ENCODE measurements at places on chromosomes 6 and 20. TPM values are rescaled to one million over a fixed set of nuclear protein-coding genes. Genes with fewer than 3 reads are reported as not detected.

DNA sequence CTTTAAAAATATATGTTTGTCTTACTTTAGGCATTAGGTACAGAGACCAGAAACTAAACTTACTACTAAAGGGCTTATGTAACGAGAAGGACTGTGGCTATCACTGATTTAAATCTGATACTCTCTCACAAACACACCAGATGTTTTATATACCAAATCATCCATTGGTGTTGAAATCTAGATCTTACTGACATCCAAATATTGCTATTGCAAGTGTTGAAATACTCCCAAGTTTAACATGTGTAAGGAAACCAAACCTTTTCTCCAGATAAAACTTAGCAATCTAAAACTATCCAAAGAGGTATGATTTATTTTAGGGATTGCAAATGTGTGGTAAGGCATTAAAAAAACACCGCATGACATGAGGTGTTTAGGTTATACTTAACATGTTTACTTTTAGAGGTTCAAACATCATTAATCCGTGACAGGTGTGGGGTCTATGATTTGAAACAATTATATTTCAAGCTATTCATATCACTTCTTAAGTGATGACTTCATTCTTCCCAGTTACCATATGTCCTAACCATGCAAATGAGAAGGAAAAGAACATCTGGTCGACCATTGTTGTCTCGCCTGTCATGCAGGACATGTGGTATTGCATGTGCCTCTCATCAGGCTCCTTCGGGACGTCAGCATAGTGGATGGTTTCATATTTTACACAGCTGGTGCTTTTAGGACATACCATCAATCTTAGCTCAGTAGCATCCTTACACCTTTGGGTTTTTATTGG lies 168.3 kb upstream of the SPACA1 start:
- no peak for DNase-seq

GRCh38 chr6:79446006-79446405 lies 91.2 kb downstream of the LCA5 start:
- no peak for DNase-seq

DNA sequence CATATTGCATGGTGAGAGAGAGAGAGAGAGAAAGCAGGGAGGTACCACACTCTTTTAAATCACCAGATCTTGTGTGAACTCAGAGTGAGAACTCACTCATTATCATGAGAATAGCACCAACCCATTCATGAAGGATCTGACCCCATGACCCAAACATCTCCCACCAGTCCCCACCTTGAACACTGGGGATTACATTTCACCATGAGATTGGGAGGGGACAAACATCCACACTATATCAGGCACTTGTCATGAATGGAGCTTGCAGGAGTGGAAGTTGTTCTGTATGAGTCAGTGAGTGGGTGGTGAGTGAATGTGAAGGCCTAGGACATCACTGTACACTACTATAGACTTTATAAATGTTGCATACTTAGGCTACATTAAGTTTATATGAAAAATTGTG lies 47.7 kb upstream of the RNF182 start:
- no peak for DNase-seq

DNA sequence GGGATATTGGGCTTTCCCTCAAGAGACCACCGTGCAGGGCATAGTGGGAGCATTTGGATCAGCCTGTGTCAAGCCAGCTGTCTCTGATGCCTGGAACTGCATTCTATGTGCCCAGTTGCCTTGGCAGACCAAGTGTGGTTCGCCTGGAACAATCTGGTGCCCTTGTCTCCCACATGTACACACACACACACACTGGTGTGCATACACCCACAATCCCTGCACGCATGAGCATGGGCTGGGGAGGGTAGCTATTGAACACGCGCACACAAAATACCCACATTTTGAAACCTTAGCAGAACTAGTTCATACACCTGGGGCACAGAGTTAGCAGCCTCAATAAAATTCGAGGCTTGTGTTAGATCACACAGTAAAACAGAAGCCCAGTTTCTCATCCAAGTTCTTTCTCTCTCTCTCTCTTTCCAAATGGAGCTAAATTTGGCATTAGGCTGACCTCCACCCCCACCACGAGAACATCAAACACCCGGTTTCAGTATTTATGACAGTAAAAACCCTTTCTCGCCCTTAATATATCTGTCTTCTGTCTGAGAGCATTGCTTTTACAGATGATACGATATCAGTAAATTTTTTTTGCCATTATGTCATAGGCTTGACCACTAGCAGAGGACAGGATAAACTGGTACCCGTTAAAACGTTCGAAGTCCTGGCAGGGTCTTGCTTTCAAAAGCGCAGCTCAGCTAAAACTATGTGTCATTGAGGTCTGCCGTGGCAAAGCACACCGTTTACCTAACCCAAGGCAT lies 18.2 kb upstream of the NFATC2 start:
- DNase-seq: no peak

Gene PRSS16
- 3.7 TPM for polyA plus RNA-seq

Gene REM1
- polyA plus RNA-seq: not detected

Gene PACSIN1
- polyA plus RNA-seq: 0.14 TPM

Gene EDN1
- 33.5 TPM for polyA plus RNA-seq

Gene MLN
- not detected for polyA plus RNA-seq

Gene GHRH
- not detected for polyA plus RNA-seq

Gene SPTLC3
- 0.18 TPM for polyA plus RNA-seq

Gene BTNL2
- polyA plus RNA-seq: not detected

Gene SRF
- polyA plus RNA-seq: 14.0 TPM

Gene C6orf141
- polyA plus RNA-seq: 29.9 TPM
